HTR-8/SVneo (cell line): ENCODE measurements at places on chromosomes 4 and X.
A peak's percentile ranks its signal among the peaks of the same experiment; 100 is the strongest.

DNA sequence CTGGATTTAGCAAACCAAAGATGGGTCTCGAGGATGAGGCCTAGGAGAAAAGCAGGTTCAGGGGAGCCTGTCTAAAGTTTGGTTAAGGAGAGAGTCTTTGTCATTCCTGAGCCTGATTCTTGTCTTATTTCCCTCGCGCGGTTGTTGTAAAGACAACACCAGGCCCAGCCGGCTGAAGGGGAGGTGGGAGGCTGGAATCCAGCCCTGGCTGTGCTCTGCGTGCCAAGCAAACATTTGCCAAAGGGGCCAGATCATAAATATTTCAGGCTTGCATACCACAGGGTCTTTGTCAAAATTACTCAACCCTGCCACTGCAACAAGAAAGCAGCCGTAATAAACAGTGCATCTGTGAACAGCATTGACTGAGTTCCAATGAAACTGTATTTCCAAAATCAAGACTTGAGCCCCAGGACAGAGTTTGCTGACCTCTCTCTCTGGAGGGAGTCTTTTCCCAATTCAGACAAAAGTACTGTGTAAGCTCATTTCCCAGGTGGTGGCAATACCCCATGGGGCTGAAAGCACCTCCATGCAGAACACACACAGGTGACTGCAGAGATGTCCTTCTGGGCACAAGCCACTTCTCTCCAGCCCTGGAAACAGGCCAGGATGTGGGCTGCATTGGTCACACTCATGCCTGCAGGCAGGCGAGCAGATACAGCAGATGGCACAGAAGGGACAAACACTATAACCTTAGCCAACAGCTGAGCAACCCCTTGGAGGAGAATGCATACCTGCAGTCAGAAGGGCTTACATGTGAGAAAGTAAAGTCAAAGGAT lies 320.3 kb downstream of the STK32B start:
- peak; percentile 73 for DNase-seq

DNA sequence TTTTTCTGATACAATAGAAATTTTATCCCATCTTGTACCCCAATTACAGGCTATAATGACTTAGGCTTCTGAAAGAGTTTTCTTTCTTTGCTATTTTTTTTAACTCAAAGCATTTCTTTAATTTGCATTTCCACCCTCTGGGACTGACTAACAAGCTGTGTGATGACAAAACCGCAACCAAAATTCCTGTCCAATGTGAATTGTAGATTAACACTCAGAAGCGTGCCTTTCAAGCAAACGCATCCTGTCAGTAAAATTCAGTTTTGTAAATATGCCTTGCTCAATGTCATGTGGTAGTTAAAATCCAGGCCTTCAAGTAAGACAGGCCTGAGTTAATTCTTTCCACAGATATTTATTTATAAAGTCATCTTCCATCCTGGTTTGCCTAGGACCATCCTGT lies 50.3 kb downstream of the STK32B start:
- no peak for DNase-seq

GRCh38 chr4:94804650-94805049 lies 46.9 kb downstream of the BMPR1B start:
- no peak for DNase-seq

GRCh38 chr4:99471349-99471748 lies 36.2 kb upstream of the ADH7 start:
- no peak for DNase-seq

DNA sequence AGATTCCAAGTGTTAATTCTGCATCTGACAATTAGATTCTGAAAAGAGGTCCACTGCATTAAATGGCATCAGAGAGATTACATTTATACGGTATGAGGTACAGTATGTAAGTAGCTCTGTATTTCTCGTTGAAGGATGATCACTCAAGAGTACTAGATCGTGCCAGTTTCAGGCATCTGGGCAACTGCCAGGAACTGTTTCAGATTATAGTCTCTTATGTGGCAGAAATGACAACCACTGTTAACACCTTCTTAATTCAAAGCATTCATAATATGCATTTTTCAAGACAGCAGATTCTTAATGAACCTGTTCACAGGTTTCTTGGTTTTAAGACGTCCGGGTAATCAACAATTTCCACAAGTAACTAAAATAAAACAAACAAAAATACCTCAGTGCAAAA lies 1.6 kb downstream of the ANKRD50 start:
- DNase-seq = no peak

DNA sequence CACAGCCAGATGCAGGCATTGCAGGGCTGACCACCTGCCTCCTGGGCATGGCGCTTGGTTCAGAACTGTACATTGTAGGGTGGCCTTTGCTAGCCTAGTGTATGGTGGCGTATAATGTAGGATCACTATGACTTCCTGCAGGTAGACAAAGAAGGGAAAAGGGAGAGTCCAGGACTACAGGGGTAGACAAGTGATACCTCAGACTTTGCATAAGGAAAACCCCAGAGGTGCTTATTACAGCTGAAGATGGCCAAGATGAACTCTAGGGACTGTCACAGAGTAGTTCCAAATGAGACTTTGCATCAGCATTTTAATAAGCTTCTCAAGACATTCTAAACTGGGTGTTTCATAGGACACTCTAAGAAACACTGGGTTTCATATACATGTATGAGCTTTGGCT lies 116.4 kb upstream of the PUDP start:
- DNase-seq = no peak

GRCh38 chr4:163553146-163553545 lies 58.7 kb downstream of the TMA16 start:
- no peak for DNase-seq

GRCh38 chr4:54823616-54824015 lies 165.9 kb downstream of the KIT start:
- DNase-seq = no peak

DNA sequence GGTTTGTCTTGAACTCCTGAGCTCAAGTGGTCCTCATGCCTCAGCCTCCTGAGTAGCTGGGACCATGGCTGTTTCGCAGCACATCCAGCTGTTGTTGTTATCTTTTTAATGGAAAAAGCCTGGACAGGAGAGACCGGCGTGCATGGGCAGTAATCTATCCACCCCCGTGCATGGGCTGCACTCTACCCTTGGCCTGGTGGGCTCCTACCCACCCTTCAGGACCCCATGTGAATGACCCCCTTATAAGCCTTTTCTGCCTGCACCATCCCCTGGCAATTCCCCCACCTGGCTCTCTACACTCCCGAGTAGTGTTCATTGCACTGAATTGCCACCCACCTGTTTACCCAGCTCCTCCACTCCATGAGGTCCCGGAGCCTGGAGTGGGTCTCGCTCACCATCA lies 18.9 kb upstream of the HTRA3 start:
- no peak for DNase-seq
